ENCODE measurements at places on chromosomes 2 and 18.

DNA sequence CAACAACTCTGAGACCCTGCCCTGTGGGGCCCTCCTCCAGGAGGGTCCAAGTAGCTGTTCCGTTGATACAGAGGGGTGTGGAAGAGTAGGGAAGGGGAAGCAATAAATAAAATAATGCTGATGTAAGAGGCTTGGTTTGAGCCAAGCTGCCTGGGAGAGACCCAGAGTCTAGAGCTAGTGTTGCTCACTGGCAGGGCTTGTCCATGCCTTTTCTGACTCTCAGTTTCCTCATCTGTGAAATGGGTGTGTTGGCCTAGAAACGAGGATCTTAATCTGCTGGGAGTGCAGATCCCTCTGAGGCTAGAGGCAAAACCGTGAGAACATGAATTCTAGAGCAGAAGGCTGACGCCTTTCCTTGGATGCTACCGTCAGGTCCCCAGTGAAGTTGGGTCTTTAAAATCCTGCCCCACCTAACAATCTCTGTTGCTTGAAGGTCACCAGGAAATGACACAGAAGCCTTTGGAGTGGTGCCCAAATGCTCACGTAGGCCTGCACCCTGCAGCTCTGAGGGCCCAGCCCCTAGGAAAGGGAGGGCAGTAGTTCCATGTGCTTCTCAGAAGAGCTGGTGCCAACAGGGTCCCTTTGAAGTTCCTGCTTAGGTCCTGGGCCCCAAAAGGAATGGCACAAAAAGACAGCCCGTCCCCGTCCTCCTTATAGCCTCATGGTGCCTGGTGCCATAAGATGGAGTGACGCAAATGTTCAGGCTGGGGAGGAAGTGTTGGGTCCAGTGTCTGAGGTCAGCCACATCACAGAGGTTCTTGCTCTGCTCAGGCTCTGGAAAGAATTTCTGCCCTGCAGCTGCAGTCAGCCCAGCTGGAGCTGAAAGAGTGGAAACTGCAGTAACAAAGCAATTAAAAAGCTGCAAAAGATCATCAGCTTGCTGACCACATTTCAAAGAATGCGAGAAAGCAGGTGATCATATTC is 73.2 kb upstream of the SMAD2 start:
- peak; percentile 84 for DNase-seq

GRCh38 chr18:34767601-34768027 is 57.5 kb downstream of the DTNA start:
- peak; percentile 77 for DNase-seq

GRCh38 chr2:190432567-190433231 is 24.5 kb downstream of the MFSD6 start:
- DNase-seq: no peak

- DNase-seq: no peak
Observed at GRCh38 chr2:72984172-72984671, 66.9 kb downstream of the EMX1 start.

DNA sequence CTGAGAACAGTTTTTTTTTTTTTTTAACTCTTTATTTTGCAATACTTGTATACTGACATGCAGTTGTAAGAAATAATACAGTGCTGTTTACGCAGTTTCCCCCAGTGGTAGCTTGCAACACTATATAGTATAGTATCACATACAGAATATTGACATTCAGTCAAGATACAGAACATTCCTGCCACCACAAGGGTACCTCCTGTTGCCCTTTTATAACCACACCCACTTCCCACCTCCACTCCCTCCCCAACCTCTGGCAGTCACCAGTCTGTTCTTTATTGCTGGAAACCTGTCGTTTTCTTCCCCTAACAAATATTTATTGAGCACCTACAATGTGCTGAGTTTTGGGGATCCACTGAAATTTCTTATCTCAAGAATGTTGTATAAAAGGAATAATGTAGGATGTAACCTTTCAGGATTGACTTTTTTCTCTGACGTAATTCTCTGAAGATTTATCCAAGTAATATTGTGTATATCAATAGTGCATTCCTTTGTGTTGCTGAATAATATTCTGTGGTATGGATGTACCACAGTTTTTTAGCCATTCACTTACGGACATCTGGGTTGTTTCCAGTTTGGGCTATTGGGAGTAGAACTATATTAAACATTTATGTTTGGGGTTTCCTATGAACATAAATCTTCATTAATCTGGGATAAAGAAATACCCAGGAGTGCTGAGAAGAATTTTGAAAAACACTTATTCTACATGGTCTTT is 51.4 kb upstream of the EML6 start:
- no peak for DNase-seq

GRCh38 chr2:24429197-24430074 is 61.6 kb upstream of the NCOA1 start:
- DNase-seq: no peak

GRCh38 chr2:45119855-45120254 is 110.6 kb upstream of the SIX2 start:
- DNase-seq: peak; percentile 85

- peak; percentile 17 for DNase-seq
Observed at GRCh38 chr2:142307086-142307485, 176.3 kb upstream of the LRP1B start.

DNA sequence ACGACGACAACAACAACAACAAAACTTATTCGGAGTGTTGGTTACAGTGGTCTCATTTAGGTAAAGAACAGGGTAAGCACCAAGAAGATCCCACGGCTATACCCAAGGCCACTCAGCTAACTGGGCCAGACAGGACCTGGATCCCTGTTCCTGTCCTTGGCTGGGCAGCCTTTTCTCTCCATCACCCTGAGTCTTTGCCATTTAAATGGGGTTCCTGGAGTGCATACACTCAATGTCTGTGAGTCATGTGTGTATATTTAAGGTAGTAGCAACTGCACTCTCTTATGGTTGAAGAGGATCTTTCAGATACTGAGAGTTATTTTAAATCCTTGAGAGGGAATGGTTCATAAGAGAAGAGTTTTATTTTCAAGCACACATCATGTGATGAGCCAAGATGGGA is 35.3 kb downstream of the ADCYAP1 start:
- no peak for DNase-seq

All from ELR (cell line).